ENCODE measurements at places on chromosomes 7 and 10. TPM values are rescaled to one million over a fixed set of nuclear protein-coding genes. Genes with fewer than 3 reads are reported as not detected.

Gene GDF2
- not detected for total RNA-seq

Gene C7orf57
- 0.40 TPM for total RNA-seq

Gene ADCYAP1R1
- total RNA-seq, result not detected

Gene GATA3
- 48.3 TPM for total RNA-seq

Measured in activated naive CD8-positive, alpha-beta T cell treated with anti-CD3 and anti-CD28 coated beads, Interleukin-2, amount 10 ng/mL, durations not matched to agents 7 days and 5 days (primary cell).